ENCODE measurements at places on chromosomes 12 and 14.

GRCh38 chr14:57822081-57822480 is 43.8 kb downstream of the SLC35F4 start:
- no peak for DNase-seq

DNA sequence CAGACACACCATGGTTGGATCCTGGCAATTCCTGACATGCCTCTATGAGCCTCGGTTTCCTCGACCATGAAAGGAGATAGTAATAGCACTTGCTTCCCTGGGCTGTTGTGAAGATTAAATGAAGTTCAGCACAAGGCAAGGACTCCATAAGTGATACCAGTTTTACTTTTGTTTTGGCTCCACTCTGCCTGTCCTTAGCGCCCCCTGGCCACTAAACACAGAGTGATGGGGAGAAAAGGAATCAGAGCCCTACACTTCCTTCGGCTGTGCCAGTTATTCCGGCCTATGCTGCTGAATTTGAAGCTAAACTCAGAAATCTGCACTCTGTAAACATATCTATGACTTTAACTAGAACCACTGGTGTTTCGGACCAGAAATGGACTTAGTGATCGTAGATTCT is 173.8 kb downstream of the C12orf75 start:
- DNase-seq = no peak

DNA sequence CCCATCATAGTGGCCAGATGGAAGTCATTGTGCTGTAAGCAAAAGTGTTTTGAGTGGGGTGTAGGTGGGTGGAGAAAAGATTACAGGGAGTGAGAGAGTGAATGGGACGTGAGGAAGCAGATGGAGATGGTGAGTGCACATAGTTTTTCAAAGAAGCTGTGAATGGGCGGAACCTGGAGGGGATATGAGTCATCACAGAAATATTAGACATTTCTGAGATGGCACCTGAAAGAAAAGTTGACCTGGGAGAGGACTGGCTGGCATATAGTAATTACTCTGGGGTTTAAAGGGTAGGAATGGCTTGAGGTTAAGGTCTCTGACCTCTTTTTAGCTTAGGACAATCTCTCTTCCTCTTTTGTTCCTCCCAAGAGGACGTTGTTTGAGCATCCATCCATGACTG is 50.5 kb downstream of the ANO4 start:
- DNase-seq = no peak

- DNase-seq = no peak
Observed at GRCh38 chr12:49293056-49293956, 1.6 kb upstream of the PRPH start.

GRCh38 chr12:123145211-123145610 is 5.7 kb downstream of the PITPNM2 start:
- no peak for DNase-seq

GRCh38 chr14:33580841-33581240 is 370.0 kb downstream of the EGLN3 start:
- no peak for DNase-seq

DNA sequence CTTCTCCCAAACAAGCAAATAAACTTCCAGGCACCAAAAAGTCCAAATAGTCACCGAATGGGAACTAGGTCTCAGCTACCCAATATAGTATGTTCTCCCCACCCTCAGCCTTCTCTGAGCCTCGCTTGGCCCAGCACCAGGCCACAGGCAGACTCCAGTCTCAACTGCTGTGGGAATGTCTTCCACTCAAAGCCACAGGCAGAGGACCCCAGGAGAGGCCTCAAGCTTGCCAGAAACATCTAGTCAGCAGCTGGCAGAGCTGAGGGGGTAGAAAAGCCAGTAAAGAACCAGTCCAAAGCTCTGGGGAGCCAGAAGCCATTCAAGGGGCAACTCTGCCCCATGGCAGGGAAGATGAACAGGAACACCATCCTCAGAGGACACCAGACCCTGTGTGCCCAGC is 41.8 kb downstream of the FMNL3 start:
- no peak for DNase-seq

DNA sequence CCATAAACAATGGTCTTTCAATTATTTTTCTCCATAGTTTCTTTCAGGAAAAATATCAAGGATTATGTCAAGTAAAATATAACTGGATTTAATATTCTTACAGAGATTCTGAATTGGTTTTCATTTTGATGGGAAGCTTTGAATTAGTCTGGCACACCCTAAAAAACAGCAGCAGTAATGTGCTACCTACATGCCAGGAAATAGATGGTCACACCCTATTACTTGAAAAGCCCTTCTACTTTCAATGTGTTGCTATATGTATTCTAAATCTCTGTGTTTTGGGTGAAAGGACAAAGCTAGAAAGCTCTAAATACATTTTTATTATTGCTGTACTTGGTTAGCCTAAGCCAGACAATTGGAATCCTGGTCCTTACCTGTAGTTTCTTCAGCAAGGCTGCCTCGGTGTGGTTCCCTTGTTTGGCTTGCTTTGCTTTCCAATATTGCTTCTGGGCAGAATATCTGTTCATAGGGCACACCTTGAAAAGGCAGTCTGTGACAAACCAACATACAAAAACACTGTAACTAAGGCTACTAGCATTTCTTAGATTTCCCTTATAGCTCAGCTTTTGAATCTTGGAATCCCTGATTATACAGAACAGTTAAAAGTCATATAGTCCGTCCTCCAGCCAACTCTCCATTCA is 107.6 kb downstream of the ITPR2 start:
- DNase-seq = no peak

DNA sequence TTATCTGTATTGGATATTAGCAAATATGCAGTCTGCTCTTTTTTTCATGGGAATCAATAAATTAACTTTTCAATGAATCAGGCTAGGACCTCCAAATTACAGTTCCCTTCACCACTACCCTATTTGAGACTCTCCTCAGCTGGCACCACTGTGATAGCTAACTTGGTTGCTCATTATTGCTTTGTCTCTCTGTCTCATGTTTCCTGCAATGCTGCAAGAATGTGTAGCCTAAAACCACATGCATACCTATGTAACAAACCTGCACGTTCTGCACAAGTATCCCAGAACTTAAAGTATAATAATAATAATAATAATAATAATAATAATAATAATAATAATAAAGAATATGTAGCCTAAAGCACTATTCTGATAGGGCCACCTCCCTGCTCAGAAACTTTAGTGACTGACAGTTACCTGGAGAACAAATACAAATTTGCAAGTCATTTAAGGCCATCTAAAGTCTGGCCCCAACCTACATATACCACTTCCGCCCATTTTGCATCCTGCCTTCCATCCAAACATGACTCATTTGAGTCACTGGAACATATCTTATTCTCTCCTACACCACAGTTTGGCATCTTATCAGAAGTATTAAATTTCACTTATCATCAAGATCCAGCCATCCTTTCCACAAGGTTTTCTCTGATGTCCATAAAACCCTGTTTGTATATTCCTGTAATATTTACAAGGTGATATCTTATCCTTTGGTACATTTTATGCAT is 215.1 kb downstream of the LRRK2 start:
- DNase-seq = no peak

DNA sequence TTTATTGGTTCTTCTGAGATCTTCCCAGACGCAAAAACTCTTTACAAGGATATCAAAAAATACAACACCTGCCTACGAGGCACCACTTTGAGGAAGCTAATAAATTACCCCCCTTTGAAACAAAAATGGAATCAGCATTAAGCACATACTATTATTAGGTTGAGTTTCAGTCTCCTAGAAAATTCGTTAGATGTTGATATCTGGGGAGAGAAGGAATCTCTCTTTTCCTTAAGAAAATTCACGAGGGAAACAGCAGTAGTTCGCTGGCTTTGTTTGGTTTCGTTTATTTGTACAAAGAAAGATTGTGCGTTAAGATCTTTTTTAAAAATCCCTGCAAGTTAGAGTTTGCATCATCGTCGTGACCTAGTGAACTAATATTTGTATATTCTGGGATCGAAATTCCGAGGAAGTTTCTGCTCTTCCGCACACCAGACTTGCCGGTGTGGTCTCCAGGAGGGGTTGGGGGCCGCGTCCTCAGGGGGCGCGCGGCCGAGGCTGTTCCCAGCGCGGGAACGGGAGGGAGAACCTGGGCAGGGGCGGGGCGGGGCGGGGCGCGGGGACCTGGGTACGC is 12.1 kb downstream of the NKX2-1 start:
- DNase-seq = no peak

GRCh38 chr12:30631740-30632139 is 63.9 kb downstream of the IPO8 start:
- no peak for DNase-seq

- DNase-seq = no peak
Observed at GRCh38 chr14:33792009-33792719, 158.7 kb downstream of the EGLN3 start.

DNA sequence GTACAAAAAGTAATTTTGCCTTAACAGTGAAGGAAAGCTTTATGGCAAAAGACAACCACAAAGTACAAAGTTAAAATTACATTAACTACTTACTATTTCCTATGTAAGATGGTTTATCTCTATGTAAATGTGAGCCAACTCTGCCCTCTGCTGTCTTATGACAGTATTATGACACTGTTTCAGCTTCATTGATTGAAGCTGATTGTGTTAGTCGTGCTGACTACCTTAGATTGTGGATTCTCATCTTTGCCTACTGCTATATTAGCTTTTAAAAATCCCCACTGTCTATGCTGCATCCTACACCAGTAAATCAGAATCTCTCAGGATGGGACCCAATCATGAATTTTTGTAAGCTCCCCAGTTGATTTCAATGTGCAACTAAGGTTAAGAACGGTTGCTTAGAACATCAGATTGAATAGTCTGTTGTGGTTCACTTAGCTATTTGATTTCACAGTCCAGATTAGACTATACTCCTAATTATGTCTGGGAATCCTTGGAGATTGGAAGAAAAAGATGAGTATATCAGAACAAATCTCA is 12.2 kb upstream of the SPTB start:
- DNase-seq = peak; percentile 70

DNA sequence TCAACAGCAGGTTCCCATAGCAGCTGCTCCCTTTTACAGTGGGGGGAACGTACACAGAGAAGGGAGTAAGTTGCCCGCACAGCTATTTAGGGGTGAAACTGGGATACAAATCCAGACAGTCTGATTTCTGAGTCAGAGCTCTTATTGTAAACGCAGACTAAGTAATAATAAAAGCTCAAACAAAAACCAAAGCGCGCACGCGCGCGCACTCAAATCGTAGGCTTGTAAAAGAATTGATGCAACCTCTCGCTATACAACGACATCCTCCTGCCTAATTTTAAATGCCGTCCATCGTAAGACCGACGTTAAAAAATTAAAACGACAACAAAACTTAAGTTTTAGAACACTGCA is 747 bp upstream of the DACT1 start:
- peak; percentile 65 for DNase-seq

All from amniotic epithelial cell (primary cell).